ENCODE measurements at places on chromosomes 16 and 17.

- DNase-seq: no peak
These were observed 36.4 kb downstream of the SLC7A5 start for GRCh38 chr16:87832741-87833502.

DNA sequence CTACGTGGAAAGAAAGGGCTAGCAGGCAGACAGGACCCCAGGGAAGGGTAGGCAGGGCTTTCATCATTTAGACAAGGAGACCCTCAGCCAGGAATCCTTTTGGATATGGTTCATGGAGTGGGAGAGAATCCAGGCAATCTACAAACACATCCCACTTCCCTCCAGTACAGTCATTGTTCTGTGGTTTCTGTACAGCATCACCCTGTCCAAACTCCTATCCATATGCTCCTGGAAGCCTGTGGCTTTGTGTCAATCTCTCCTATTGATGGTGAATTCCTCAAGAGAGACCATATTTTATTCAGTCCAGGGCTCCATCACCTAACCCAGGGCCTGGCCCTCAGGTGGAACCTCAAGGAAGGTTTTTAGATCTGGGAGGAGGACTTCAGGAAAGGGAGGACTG, 99.2 kb downstream of the SPACA3 start:
- no peak for DNase-seq

DNA sequence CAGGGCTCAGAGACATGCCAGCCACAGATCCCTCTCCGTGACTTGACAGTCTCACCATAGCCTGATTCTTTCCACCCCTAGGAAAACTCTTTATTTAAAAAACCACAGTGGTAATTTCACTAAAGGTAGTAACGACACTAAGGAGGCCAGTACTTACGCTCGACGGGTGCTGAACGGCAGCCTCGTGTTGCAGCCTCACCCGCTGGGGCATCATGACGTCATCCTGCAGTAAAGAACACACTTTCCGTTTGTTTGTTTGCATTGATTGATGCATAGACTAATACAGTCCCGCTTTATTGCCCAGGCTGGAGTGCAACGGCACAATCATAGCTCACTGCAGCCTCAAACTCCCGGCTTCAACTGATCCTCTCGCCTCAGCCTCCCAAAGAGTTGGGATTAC, 65.1 kb upstream of the METRNL start:
- DNase-seq: no peak

- DNase-seq: no peak
These were observed 193.7 kb downstream of the C16orf95 start for GRCh38 chr16:87123356-87124001.

DNA sequence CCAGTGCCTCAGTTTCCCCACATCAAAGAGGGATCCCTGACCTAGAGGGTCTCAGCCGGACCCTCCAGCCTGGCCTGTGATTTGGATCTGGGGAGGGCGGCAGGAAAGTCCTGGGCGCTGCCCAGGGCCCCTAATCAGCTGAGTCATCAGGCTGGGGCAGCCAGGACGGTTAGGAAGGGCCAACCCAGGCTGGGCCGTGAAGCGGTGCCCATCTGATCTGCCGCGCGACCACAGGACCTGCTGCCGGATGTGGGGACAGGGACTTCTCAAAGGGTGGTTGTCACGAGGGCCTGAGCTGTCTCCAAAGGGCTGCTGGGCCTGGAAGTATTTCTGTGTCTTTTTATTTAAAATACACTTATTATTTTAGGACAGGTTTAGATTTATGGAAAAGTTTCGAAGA, 4.4 kb downstream of the TPSAB1 start:
- no peak for DNase-seq

Data from mucosa of descending colon (tissue), 3 donors.